ENCODE measurements at places on chromosomes 3 and 15. TPM values are rescaled to one million over a fixed set of nuclear protein-coding genes. Genes with fewer than 3 reads are reported as not detected.

DNA sequence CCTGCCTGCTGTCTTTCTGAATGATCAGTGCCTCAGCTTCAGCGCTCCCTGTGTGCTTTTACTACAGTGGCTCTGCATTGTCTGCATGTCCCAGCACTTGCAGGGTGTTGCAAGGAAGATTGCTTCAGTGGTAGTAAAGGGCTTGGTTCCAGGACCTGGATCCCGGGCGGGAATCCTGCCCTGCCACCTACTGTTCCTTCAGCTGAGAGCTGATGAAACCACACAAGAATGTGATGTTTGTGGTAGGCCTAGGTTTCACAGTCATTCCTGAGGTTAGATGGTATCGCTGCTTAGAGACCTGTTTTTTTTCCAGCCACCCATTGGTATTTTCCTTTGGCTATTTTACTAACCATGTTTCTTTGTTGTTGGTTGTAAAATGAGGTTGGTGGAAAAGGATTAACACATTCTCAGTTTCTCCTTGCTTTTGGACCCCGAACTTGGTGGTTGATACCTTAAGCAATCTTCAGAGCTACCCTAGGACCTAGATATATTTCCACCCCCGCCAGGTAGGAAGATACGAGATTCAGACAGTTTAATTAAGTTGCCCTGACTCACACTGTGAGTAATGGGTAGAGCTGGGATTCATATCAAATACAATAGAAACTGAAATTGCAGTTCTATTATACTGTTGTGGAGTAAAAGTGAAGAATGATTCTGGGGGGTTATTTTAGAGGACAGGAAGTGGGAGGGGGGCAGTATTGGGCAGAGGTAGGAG lies 11.4 kb downstream of the GPR87 start:
- peak; percentile 81 for DNase-seq

DNA sequence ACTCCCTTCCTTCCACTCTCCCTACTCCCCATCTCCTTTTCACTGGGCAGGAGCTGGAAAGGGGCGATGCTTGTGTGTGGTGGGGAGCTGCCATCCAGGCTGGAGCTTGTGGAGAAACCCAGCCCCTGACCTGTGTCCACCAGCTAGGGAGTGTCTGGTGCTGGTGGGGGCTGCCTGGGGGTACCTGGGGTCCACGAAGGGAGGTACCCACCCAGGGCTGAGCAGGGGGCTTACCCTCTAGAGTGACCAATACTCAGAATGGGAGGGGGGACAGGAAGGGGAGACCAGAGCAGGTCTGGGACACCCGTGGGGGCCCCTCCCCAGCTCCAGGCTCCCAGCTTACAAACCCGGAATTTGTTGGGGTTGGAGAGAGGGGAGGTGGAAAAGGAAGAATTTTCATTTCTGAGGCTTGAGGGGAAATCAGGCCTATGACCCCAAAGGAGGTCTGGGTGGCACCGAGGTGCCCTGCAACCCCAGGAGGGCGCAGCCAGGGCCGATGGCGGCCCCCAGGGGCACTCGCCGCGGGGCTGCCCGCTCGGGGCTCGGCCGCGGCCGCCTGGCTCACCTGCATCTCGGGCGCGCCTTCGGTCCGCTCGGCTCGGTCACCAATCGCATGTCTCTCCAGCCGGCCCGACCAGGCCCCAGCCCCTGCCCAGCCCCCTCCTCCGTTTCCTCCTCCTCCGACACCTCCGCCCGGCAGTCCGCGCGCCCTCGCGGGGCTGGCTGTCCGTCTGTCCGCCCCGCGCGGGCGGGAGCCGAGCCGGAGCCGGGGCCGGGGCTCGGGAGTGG lies 773 bp downstream of the LINGO1 start:
- DNase-seq: no peak

Gene TGM4
- 3.1 TPM for total RNA-seq

- DNase-seq: no peak
These were observed 91.7 kb downstream of the NPTN start for GRCh38 chr15:73541479-73541878.

- DNase-seq: no peak
These were observed 13.8 kb downstream of the THBS1 start for GRCh38 chr15:39594446-39595337.

GRCh38 chr15:66631616-66632263 lies 65.9 kb upstream of the LCTL start:
- DNase-seq: peak; percentile 87

Gene FOXL2NB
- 1.9 TPM for total RNA-seq

Gene CCR3
- 41.7 TPM for total RNA-seq

Gene PLA2G4D
- 0.48 TPM for total RNA-seq

Data from umbilical cord (tissue), 2 donors.